COR-L47 (cell line): ENCODE measurements at places on chromosomes 11 and 22.

- no peak for DNase-seq
These were observed 25.7 kb upstream of the CCDC188 start for GRCh38 chr22:20176421-20177085.

DNA sequence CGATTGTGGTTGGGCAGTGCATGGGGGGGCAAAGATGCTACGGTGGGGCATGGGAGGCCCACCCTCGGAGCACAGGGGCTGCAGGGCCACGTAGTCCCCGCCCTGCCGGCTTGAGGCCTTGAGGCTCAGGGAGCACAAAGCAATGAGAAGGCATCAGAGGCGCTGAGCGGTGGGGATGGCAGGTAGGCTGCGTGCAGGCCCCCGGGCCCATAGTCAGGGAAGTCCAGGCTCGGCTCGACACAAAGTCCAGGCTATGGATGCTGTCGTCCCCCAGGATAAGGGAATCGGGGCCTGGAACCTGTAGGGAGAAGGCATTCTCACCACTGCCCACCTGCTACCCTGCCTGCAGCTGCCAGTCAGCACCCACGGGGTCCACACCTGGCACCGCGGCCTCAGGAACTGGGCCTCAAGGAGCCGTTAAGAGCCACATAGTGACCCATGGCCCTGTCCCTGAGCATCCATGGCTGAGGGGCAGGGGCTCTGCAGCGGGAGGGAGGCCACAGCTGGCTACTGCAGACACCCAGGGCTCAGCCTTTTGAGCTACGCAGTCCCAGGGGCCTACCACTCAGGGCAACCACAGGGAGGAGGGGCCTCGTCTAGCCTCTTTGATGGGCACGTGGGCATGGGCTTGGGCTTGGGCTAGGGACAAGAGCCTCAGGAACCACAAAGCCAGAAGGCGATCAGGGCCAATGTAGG, 179.7 kb downstream of the IGLL1 start:
- DNase-seq, result no peak

DNA sequence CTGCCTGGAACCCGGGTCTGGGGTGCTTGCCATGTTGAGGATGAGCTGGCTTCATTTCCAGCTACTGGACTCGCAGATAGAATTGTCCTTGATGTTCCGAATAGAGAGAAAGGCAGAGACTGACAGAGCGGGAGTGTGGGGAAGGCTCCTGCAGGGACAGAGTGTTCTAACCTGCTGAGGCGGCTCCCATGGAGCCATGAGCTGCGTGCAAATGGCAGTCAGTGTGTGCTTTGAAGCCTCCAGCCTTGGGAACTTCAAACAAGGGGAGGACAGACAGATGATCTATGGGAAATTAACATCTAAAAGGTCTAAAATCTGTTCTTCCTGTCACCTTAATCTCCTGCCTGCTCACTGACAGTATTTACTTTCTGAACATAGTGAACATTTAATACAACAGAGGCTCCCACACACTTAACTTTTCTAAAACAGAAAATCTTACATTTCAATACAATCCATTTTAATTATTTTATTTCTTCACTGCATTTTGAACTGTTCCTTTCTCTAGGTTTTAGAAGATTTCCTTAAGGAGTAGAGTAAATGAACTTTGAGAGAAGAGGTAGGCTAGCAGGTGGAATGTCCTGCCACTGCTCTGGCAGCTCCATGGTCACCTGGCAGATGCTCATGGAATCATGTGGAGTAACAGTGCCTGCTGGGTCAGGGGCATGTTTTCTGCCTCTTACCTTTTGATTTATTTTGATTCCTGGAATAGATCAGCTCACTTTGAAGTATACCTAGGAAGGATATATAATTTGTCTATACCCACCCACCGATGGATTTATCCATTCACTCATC, 481.7 kb downstream of the NTM start:
- DNase-seq, result no peak

- peak; percentile 39 for DNase-seq
These were observed 1.7 kb downstream of the HPX start for GRCh38 chr11:6438979-6439571.

DNA sequence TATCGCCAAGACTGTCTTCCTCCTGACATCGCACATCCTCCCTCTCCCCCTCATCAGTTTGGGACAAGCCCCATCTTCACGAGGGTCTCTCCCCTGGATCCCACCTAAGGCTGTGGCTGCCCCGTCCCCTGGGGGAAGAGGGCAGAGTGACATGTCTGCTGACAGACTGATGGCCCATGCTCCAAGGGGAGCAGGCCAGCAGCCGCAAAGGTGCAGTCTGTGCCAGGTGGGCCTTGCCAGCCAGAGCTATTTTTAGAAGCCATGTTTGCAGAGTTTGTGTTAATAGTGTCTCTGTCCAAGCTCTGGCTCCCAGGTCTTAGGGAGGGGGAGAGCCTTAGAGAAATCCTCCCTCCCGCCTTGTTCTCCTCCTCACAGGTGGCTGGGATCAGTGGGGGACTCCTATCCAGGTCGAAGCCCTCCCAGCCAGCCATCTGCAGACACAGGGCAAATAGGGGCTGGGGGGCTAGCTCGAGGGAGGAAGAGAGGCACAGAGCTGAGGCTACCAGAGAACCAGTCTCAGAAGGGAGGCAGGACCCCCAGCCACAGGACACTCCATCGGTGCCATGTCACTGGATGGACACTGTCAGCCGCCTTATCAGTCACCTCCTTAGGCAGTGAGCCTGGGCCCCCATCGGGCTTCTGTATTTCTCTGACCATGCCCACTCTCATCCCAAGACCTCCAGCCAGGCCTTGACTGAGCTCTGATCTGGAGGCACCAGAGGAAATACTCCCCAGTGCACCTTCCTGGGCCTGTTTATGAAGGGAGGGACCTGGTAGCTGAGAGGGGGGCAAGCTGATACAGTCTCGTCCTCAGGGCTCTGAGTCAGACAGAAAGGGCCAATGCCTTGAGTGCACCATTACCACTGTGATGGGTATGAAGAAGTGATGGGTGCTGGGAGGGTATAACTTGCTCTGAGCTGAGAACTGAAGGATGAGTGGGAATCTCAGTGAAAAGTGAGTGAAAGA, 49.3 kb downstream of the CHRDL2 start:
- peak; percentile 13 for DNase-seq

DNA sequence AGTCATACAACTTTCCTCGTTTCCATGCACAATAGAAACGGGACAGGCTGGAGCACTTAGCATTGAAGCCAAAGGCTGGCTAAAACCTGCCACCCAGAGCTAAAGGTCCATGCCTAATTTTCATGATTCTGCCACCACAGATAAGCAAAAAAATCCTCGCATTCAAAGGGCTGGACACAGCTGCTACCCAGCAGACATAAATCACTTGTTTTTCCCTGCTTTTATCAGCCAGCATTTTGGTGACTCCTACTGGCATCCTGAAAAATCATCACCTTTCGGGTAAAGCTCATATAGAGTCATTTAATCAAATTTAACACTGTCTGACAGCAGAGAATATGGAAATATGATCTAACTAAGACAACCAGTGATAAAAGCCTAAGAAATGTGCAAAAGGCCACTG, 37.9 kb downstream of the ALG9 start:
- DNase-seq, result no peak

GRCh38 chr11:120682866-120683265, 171.3 kb downstream of the GRIK4 start:
- DNase-seq, result no peak
